ENCODE measurements at places on chromosomes 5 and 9.

GRCh38 chr9:85586684-85587083 is 155.1 kb downstream of the AGTPBP1 start:
- no peak for DNase-seq

DNA sequence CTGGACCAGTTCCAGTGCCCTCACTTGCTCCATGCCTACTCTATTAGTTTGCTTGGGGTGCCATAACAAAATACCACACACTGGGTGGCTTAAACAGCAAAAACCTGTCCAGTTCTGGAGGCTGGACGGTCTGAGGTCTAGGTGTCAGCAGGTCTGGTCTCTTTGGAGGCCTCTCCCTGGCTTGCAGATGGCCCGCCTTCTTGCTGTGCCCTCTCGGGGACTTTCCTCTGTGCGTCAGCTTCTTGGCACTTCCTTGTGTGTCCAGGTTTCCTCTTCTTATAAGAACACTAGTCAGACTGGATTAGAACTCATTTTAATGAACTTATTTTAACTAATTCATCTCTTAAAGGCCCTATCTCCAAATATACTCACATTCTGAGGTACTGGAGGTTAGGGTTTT is 97.2 kb downstream of the CARTPT start:
- DNase-seq: no peak

GRCh38 chr5:1107167-1108022 is 4.5 kb downstream of the SLC12A7 start:
- no peak for DNase-seq

GRCh38 chr9:121038804-121039203 is 11.3 kb downstream of the C5 start:
- DNase-seq: no peak

DNA sequence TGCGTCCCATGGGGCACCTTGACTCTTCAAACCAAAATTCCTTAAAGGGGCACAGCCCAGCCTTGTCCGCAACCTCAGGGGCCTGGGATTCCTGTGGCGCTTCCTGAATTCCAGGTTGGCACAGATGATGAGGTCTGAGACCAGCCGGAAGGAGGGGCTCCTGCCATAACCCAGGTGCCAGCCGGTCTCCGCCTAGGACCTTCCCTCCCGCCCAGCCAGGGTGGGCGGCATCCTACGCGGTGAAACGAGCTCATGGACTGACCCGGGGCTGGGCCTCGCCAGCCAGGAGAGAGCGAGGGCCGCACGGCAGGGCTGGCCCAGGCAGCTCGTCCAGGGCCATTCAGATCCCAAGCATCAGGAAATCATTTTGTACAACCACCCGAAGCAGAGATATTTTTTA is 23.0 kb downstream of the AMBP start:
- DNase-seq: no peak

- no peak for DNase-seq
Observed at GRCh38 chr9:129835860-129836223, 584 bp downstream of the USP20 start.

GRCh38 chr9:121359351-121360294 is 10.4 kb downstream of the STOM start:
- DNase-seq: no peak

- DNase-seq: no peak
Observed at GRCh38 chr9:6667080-6667479, 21.6 kb upstream of the GLDC start.

GRCh38 chr5:74660140-74660539 is 19.6 kb upstream of the ENC1 start:
- no peak for DNase-seq

DNA sequence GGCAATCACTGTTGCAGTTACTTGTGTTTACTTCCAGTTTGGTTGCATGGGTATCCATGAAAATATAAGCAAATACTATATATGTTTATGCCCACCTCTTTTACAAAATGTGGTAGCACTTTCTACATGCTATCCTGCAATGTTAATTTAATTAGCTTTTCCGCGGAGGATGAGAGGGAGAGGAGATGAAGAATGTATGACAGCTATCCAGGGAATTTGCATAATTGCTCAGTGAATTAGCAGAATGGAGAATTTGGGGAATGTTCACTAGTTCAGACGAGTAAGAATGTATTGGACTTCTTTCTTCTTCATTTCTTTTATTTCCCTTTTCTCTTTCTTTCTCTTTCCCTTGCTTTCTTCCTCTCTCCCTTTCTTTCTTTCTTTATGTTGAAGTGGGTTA is 140.7 kb upstream of the SLC28A3 start:
- DNase-seq: no peak

DNA sequence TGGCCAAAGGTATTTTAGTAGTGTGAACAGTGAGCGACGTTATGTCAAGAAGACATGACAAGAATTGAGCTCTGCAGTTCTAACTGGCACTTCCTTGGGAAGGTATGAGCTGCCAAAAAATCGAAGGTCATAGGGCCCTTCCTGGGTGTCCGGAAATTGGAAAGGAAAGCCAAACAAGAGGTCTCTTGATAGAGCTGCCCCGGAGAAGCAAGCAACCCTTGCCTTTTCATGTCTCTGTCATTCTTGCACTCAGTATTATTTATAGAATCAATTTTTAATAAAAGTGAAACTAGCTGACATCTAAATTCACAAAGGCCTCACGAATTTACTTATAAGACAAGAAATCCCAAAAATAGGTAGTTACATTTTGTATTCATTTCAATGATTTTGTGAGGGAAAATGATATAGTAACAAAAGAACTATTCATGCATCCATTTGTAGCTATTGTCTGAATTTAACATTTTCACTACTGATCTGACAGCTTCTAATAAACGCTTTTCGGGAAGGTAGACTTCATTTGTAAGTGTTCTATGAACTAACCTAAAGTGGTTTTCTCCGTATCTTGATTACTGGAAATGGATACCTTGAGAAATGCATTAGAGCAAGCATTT is 113.8 kb upstream of the VCAN start:
- no peak for DNase-seq

DNA sequence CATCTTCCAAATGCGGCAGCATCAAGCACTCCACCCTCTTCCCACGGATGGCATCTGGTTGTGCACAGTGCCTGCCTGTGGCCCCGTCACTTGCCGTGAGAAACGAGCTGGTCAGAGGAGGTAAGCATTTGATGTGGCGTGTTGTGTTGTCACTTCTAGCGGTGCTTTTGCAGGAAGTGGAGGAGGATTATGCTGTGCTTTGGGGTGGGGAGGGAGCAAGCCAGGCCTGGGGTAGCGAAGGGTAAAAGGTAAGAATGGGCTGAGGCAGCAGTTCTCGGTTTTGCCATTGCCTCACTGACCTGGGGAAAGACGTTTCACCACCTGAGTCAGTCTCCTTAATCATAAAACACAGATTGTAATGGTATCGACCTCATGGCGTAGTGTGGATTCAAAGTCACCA is 2.3 kb upstream of the POMT1 start:
- no peak for DNase-seq

DNA sequence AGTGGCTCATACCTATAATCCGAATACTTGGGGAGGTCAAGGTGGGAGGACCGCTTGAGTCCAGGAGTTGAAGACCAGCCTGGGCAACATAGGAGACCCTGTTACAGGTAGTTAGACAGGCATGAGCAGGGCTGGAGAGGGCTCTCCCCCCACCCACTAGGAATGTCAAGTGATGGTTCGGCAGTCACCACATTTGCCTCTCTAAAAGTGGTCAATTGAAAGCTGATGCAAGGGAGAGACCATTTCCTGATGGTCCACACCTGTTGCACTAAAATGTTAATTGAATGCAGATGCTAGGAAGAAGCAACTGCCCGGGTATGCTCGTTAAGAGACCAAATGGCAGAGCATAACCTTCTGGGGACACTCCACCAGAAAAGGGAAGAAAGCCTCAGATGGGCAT is 82.7 kb downstream of the SFXN1 start:
- no peak for DNase-seq

DNA sequence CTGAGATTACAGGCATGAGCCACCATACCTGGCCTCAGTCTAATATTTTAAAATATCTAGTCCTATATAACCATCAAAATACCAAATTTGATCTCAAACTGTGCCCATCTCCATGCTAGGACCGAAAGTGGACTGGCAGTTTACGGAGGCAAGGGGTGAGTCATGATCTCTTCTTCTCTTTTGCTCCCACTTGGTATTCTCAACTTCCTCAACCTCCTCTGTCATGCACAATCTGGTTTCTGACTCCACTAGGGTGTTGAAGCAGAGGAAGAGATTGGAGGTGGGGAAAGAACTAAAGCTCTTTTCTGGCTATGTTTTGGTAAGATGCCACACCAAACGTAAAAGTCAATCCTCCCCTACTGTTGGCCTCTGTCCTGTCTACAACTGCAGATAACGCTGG is 55.9 kb upstream of the CEMIP2 start:
- no peak for DNase-seq

- no peak for DNase-seq
Observed at GRCh38 chr5:6722015-6722414, 8.8 kb downstream of the TENT4A start.

- no peak for DNase-seq
Observed at GRCh38 chr9:98944057-98944733, 488 bp downstream of the COL15A1 start.

- DNase-seq: no peak
Observed at GRCh38 chr5:92402045-92402444, 1018.9 kb upstream of the ARRDC3 start.

Data from NCI-H524 treated with DMSO at 0.1 percent for 48 hours (cell line).